Stimulated activated CD4-positive, alpha-beta T cell treated with anti-CD3 and anti-CD28 coated beads, Interleukin-15, amount 100 ng/mL, for 24 hours (primary cell): ENCODE measurements at places on chromosomes 7 and 10.

GRCh38 chr7:138352570-138353461, 107.2 kb upstream of the TRIM24 start:
- DNase-seq: no peak

- DNase-seq: no peak
Measured at GRCh38 chr7:36129048-36129534, 24.0 kb upstream of the EEPD1 start.

DNA sequence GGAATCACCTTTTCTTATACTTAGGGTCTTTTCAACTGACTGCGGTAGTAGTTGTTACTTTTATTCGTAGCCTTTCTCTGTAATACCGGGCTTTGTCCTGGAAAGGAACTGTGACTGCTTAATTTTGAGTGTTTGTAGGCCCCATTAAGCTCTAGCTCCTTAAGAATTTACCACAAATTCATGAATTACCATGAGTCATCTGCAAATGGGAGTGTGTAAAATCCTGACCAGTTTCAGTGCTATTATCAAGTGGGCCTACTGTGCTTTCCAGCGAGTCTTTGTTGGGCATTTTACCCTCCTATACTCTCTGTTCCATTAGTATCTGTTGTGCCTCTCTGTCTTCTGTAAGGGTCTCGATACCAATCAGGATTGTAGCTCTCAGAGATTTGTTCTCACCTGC, 49.7 kb downstream of the ZMYND11 start:
- DNase-seq: no peak

DNA sequence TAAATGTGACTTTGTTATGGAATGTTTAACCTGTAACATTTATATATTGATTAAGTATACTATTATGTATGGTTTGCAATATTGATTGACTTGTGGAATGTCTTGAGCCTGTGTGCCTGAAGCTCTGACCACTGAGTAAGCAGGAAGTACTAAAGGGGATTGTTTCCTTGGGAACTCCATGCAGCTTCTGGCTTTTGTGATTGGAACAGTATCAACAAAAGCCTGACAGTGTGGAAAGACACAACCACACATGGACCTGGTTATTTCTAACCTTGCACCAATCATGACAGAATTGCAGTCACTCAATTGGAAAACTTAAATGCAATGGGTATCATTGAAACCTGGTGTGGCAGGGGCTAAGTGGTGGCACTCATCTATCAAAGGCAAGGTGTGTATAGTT, 45.5 kb upstream of the PIK3CG start:
- no peak for DNase-seq

GRCh38 chr7:47087866-47088265, 494.0 kb downstream of the TNS3 start:
- no peak for DNase-seq

GRCh38 chr10:48768926-48769325, 84.3 kb downstream of the WDFY4 start:
- no peak for DNase-seq

DNA sequence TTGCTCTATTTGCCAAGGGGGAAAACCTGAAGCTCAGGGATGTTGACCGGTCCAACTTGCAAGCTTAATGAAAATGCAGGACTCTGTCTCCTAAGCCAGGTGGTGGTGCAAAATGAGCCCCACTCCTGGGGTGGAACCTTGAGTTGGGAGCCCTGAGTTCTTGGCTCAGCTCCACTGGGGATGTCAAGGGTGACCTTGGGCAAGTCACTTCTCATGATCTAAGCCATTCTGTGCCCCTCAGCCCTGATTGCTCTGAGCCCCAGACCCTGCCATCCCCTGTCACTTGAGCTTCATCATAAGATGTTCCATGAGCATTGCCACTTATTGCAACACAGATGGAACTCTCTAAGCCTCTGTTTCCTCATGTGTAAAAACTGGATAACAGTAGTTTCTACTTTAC, 33.9 kb downstream of the MYL10 start:
- no peak for DNase-seq

DNA sequence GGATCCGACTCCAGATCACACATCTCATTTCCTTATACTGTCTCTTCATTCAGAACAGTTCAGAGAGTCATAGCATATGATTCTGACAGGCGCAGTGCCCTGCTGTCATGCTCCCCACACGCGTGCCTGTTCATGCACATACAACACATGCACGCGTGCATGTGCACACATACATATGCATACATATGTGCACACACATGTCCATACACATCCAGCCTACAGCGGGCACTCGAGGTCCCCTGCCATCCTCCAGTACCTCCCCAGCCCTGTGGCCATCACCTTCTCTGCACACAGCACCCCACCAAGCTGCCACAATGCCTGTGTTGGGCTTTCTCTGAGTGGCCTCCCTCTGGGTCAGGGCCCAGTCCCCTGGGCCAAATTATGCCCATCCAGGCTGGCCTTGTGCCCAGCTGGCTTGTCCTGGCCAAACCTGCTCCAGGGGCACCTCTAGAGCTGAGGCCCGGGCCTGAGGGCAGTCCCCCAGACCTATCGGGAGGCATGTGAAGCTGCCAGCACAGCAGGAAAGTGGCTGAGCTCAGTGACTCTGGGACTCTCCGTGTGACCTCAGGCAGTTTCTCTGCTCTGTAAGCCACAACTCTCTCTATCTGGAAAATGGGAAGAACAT, 49.4 kb upstream of the RET start:
- DNase-seq: no peak

DNA sequence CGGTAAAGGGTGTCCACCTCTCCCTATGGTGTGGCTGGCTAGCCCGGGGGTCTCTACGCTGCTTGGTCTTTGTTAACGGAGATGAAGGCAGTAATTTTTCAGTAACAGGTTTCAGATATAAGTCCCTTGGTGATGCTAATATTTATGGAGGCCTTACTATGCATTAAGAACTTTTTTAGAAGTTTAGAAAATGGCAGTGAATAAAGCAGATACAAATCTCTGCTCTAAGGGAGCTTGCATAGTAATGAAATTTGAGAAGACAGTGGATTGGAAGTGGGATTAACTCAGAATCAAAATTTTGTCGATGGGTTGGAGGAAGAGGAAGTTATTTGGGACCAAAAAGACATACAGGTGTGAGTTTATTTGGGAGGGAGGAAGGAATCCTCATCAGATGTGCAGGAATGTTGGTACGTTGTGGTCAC, 445 bp downstream of the SSBP1 start:
- no peak for DNase-seq

GRCh38 chr10:15642095-15642494, 77.6 kb downstream of the ITGA8 start:
- DNase-seq: no peak

DNA sequence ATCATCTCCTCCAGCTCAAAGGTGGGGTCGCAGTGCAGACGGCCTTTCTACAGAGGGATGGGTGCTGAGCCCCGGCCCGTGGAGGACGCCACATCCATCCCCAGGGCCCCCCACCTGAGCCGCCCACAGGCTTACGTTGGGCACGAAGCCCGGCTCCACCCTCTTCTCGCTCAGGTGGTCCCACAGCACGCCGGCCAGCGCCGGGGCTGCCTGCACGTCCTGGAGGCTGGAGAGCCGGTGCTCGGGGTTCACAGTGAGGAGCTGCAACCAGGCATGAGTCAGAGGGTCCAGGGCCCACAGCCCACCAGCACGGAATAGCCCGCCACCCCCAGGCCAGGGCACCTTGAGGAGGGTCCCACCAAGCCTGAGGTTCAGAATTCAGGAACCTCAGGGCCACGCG, 36.0 kb downstream of the DPYSL4 start:
- no peak for DNase-seq

DNA sequence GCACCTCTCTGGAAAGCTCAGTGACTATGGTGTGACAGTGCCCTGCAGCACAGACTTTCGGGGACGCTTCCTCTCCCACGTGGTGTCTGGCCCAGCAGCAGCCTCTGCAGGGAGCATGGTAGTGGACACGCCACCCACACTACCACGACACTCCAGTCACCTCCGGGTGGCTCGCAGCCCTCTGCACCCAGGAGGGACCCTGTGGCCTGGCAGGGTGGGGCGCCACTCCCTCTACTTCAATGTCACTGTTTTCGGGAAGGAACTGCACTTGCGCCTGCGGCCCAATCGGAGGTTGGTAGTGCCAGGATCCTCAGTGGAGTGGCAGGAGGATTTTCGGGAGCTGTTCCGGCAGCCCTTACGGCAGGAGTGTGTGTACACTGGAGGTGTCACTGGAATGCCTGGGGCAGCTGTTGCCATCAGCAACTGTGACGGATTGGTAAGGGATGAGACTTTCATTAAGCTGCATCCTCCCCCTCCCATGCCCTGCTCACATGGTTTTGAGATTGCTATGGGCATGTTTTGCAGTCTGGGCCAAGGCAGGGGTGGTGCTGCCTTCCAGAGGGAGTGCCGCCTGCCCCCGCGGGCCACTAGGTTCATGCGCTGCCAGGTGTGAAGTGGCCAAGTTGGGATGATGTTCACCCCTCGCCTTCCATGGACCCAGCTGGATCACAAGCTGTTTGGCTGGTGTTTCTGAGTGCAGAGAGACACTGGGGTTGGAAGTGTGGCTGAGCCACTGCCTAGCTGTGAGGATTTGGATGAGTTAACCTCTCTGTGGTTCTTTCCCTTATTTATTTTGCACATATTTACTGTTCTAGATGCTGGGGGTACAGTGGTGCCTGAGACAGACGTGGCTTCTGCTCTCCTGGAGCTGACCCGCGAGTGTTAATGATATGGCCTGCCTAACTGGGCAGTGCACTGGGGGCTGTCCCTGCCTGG, 2.5 kb downstream of the ADAMTS14 start:
- no peak for DNase-seq

GRCh38 chr10:93268021-93268420, 194.3 kb downstream of the CYP26A1 start:
- DNase-seq: no peak

DNA sequence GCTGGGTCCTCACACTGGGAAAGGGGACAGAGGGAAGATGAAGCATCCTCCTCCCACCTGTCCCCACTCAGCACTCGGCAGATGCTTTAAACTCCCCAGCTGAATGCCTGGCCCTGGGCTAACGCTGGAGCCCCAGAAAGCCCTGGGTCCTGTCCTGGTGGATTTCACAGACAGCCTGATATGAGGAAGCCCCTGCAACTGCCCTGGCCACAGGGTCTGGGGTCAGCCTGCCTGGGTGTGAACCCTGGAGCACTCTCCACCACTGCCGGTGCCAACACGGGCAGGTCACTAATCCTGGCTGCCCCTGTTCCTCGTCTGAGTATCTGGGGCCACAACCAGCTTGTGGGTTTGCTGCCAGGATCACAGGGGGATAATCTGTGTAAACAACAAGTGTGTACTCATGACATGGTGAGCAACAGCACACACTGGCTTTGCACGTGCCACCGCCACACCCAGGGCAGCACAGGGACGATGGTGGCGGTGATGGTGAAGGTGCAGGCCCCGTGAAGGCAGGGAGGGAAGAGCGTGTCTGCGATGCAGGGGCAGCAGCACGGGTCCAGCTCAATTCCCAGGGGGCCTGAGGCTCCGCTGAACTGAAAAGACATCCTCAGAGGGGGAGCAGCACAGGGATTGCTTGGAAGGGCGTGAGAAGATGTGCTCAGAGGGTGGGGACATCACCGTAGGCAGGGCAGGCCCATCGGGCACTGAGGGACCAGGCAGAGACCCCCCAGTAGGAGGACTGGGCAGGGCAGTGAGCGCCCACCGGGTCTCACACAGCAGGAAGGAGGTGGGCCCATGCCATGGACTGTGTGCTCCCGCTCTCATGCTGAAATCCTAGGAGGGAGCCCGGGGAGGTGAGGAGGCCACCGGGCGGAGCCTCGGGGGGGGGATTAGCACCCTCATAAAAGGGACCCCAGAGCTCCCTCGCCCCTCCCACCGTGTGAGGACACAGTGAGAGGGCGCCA, 238.7 kb downstream of the MAD1L1 start:
- no peak for DNase-seq
